ENCODE measurements at places on chromosomes 16 and 17. TPM values are rescaled to one million over a fixed set of nuclear protein-coding genes. Genes with fewer than 3 reads are reported as not detected.

Gene TAC4
- not detected for polyA plus RNA-seq

Gene MYH1
- 0.05 TPM for polyA plus RNA-seq

Gene EIF3CL
- polyA plus RNA-seq: 68.7 TPM

Gene KRTAP4-4
- polyA plus RNA-seq: not detected

Gene CCL17
- not detected for polyA plus RNA-seq
